ENCODE measurements at places on chromosomes 3 and 15. TPM values are rescaled to one million over a fixed set of nuclear protein-coding genes. Genes with fewer than 3 reads are reported as not detected.

- DNase-seq: no peak
Measured at GRCh38 chr3:65779390-65779789, 259.3 kb downstream of the MAGI1 start.

DNA sequence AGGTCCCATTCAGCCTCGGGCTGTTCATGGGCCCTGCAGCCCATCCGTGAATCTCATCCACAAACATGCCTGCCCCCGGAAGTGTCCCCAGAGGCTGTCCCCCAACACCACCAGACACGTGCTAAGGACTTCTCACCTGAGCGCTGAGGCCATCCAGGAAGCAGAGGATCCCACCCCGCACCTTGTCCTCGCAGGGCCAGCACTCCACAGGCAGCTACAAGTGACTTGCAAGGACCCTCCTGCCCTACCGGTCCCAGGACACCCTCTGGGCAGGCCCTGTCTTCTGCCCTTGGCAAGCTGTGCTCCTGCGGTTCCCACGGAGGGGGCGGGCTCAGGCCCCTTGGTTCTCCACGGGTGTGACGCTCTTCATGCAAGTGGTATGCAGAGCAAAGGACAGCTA is 146.0 kb downstream of the NUP210 start:
- DNase-seq: peak; percentile 61

DNA sequence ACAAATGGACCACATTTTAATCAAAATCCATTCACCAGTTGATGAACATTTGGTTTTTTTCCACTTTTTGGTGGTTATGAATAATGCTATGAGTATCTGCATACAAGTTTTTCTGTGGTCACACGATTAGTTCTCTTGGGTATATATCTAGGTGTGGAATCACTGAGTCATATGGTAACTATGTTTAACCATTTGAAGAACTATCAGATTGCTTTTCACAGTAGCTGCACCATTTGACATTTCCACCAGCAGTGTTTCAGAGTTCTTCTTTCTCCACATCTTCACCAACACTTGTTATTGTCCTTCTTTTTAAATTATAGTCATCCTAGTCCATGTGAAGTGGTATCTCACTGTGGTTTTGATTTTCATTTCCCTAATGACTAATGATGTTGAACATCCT is 33.3 kb upstream of the ATG7 start:
- DNase-seq: no peak

GRCh38 chr3:33433843-33434242 is 6.4 kb downstream of the UBP1 start:
- no peak for DNase-seq

GRCh38 chr3:172260381-172260780 is 187.9 kb downstream of the GHSR start:
- DNase-seq: no peak

Gene GALNT15
- not detected for total RNA-seq

Gene TMEM158
- 9.8 TPM for total RNA-seq

Gene PLOD2
- total RNA-seq: 30.2 TPM

Gene LIPC
- total RNA-seq: not detected

Gene GOLGA6B
- 2.5 TPM for total RNA-seq

All from H7 (cell line).